Neural crest cell (in vitro differentiated cells): ENCODE measurements at places on chromosomes 11 and 22.

- DNase-seq: no peak
Observed at GRCh38 chr11:116580799-116581198, 192.0 kb downstream of the BUD13 start.

DNA sequence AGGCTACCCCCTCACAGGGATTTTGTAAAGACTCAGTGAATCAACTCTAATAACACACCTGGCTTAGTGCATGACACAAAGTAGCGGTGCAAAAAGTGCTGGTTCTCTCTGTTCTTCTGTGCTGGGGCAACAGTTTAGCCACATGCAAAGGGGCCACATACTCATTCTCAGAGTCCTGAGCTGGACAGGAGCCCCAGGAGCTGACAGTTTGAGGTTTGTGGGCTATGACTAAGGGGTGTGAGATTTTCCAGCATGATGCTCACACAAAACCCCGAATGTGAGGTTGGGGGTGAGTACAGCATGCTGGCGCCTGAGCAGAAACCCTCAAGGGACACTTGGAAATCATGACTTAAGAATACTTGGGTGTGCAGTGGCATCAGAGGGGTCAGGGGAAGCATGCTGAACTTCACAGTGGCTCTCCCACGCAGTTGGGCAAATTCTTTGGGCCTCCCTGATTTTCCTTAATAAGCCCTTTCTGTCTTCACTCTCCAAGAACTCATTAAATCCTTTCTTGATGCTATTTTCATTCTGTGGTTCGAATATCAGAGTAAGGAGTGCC lies 31.0 kb downstream of the TMPRSS5 start:
- DNase-seq: no peak

DNA sequence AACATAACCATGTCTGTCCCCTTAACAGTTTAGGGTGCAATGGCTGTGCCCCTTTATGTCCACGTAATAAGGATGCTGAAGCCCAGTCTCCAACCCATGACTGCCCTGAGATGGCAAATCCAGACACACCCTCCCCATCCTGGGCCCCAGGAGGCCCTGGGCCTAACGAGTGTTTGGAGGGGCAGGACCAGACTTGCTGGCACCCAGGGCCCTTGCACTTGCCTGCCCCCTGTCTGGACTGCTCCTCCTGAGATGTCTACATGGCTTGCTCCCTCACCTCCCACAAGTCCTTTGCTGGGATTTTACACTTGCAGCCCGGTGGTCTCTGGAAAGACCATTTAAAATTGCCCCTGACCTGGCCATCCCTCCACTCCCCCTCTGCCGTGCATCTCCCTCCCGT lies 132.2 kb upstream of the NECTIN1 start:
- no peak for DNase-seq

- DNase-seq: no peak
Observed at GRCh38 chr11:64788321-64789215, 10.2 kb upstream of the SF1 start.

GRCh38 chr11:8339592-8340022 lies 75.9 kb upstream of the LMO1 start:
- DNase-seq: no peak

GRCh38 chr11:10534316-10534715 lies 6.7 kb downstream of the RNF141 start:
- no peak for DNase-seq

DNA sequence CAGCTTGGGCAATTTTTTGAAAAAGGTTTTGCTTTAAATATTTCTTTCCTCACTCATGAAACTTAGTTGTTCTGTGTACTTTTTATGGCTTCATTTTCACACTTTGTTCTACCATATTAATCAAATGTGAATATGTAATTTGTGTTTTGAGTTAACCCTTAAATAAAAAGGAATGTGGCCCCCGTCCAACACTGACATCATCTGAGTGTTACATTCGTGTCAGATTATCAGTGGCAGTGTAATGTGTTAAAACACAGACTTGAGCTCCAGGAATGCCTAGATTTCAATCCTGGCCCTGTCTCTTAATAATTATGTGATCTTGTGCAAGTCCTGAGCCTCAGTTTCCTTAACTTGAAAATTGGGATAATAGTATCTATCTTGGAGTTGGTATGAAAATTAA lies 5.6 kb downstream of the RTN3 start:
- DNase-seq: no peak

- DNase-seq: no peak
Observed at GRCh38 chr11:17898782-17899181, 114.1 kb downstream of the SERGEF start.

- DNase-seq: no peak
Observed at GRCh38 chr22:25749420-25750169, 7.6 kb downstream of the MYO18B start.

DNA sequence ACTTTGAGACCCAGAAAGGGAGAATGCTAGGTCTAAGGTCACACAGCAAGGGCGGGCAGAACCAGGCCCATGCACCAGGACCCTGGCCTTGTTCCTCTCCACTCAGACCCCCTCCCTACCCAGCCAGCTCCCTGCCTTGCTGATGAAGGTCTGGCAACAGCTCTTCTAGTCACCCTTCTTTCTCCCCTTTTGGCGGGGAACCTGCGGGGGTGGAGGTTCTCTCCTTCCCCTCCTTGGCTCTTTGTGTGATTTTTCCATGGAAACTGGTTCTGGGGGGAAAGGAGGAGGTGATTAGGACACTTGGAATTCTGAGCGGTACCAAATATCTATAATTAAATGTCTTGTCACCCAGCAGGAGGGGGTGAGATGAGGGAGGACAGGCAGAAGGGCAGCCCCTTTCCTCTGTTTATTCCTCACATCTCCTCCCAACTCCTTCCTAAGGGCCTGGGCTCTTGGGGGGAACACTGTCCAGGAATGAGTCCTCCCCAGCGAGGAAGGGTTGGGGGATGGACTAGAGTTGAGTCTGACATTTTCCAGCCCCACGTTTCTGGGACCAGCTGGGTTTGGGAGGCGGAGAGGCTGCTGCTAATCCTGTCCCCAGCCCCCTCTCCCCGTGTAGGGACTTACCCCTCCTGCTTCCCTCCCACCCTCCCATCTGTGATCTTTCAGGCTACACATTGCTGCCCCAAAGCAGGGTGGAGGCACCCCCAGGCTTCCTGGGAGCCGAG lies 7.4 kb downstream of the ARHGEF17 start:
- no peak for DNase-seq

DNA sequence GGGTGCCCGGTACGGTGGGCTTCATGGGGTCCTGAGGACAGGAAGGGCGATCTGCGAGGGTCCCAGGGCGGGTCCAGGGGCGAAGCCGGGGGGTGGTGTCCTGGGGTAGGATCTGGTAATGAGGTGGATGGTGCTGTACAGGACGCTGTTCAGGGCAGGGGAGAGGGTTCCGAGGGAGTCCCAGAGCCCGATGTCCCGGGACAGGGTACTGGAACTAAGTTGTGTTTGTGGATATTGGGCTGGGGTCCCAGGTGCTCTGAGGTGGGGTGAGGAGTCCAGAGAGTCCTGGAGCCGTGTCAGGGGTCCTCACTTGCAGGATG lies 426 bp downstream of the LZTR1 start:
- no peak for DNase-seq

- no peak for DNase-seq
Observed at GRCh38 chr22:46038516-46039430, 61.8 kb upstream of the WNT7B start.

DNA sequence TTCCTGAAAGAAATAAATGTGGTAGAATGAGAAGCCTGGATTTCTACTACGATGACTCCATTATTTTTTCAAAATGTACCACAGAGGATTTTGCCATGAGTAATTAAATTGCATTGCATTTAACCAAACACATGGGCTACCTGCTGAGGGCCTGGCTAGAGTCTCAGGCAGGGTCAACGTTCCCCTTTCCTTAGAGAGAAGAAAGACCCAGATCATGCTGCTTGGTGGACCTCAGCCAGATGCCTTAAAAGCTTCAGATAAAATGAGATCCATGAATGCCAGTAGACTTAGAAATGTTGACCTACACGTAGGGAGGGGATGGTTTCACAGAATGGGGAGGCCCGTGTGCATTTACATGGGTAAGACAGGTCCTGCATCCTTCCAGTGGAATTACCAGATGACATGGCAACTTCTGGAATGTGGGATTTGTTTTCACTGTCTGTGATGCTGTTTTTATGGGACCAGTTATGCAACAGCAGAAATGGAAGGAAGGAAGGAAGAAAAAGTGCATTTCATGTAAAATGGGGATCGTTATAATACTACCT lies 1069.4 kb downstream of the NTM start:
- no peak for DNase-seq

DNA sequence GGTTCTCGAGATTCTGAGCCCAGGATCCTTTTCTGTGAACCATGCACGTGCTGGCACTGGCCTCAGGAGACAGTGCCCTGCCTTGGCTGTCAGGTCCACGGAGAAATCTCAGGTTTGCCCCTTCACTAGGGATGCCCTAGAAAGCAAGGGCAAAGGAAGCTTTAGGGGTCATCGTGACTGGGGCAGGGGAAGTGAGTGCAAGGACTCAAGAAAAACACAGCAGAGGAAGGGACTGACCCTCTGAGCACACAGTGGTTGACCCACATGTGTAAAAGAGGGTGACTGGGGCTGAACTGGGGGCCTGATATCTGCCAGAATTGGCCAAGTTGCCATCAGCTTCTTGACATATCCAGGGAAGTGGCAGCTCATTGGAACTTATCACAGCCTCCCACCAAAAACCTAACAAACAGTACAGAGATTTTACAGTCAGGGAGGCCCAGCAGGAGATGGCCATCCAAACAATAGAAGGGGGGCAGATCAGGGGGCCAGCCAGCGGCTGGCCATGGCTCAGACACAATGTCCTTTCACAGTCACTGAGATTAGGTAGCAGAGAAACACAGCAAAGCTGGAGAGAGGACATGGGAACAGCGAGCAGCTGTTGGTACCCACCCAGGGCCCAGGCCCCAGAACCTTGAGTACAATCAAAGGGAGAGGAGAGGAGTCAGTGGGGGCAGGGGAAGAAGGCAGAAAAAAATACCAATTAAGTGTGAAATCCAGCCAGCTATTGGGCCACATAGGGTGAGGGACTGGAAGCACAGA lies 4.4 kb downstream of the TMEM121B start:
- no peak for DNase-seq

DNA sequence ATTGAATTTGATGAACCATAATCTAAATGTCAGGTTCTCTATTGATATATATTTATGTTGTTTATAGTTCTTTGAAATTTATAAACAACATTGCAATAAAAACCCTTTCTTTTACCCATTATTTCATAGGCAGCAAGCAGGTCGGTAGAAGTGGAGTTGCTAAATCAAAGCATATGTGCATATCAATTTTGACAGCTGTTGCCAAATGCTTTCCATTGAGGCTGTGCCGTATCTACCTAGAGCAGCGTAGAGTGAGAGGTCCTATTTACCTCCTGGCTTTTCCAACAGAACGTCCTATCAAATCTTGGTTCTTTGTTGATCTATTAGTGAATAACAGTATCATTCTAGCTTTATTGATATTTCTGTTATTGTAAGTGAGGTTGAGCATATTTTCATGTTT lies 77.5 kb upstream of the SLC22A12 start:
- no peak for DNase-seq

DNA sequence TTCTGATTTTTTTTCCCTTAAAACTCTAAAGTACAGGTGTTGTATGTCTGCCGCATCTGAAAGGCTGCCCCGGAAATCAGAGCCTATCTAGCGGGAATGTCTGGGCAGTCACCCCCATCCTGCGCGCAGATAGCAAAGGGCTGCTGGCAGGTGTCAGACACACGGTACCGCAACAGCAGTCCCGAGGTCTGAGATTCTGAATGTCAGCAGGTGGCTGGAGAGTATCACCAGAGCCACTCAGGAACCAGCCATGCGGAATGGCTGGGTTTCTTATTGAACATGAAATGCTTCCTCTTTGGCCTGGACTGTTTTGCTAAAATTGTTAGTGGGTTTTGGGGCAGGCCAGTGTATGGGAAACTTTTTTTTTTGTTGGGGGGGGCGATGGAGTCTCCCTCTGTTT lies 53.3 kb downstream of the CERK start:
- DNase-seq: no peak

DNA sequence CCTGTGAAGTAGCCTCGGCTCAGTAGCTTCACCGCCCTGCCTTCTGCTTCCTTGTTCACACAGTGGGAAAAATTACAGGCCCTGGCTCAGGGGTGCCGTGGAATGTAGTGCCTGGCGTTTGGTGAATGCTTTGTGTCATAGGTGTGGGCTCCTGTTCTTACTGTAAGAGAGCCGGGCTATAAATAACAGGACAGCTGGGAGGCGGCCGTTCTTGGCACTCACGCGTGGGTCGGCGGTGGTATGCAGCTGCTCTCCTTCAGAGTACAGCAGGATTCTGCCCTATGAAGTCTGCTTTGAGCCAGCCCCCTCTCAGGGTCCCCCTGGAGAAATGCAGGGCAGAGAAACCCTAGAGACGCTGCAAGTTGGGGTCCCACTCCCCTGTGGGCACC lies 84.2 kb downstream of the CTTN start:
- DNase-seq: no peak

GRCh38 chr11:128917144-128917724 lies 25.4 kb downstream of the TP53AIP1 start:
- DNase-seq: no peak

DNA sequence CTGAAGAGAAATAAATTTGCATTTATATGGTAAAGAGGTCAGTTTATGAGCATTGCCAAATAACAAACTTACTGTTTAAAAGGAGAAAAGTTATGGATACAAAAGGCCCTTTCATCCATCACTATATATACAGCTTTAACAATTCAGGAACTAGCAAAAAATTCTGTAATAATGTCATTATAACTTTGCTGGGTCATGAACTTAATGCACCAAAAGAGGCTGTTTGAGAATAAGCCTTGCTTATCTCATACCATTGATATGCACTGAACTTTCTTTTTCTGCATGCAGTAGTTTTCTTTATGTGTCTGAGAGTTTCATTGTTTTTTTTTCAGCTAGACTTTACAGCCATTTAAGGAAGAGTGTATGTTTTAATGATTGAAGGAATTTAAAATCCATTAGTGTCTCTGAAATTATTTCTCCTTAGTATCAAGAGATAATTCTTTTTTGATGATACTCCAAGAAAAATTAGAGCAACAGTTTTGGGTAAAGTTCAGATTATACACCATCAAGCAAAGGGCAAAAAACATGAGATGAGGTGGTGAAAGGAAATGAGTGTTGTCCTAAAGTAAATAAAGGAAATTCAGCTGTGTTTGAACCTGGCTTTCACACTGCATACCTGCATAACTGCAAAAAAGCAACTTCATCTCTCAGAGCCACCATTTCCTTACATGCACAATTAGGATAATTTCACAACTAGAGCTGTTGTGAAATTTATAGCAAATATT lies 188.2 kb upstream of the ANO3 start:
- no peak for DNase-seq

DNA sequence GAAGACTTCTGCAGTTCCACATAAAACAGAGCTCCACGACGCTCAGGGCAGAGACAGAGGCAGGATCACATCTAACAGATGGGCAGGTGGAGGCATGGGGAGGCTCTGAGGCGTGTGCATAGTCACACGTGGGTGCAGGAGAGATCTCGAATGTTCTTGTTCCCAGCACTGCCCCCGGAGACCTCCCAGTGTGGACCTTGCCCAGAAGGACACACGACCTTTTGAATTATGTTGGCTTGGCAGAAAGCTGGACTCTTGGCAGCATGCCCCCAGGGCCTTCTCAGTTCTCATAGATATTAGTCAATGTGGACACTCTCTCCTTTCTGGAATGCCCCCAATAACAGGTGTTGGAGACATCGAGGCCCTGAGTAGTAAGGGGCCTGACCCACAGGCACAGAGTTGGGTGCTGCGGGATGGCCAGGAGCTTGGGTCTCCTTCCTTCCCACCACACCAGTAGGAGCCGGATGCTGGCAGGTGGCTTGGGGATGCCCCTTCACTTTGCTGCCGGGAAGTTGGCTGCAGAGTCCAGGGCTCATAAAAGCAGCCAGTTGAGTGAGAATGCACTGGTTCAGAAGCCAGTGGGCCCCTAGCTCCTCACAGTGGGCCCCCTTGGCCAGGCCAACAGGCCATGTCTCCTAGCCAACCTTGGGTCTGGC lies 12.1 kb downstream of the MYEOV start:
- DNase-seq: no peak
